ENCODE measurements at places on chromosomes 5 and 9. TPM values are rescaled to one million over a fixed set of nuclear protein-coding genes. Genes with fewer than 3 reads are reported as not detected.

- DNase-seq = no peak
These were observed 520 bp downstream of the PCDH12 start for GRCh38 chr5:141957367-141957996.

DNA sequence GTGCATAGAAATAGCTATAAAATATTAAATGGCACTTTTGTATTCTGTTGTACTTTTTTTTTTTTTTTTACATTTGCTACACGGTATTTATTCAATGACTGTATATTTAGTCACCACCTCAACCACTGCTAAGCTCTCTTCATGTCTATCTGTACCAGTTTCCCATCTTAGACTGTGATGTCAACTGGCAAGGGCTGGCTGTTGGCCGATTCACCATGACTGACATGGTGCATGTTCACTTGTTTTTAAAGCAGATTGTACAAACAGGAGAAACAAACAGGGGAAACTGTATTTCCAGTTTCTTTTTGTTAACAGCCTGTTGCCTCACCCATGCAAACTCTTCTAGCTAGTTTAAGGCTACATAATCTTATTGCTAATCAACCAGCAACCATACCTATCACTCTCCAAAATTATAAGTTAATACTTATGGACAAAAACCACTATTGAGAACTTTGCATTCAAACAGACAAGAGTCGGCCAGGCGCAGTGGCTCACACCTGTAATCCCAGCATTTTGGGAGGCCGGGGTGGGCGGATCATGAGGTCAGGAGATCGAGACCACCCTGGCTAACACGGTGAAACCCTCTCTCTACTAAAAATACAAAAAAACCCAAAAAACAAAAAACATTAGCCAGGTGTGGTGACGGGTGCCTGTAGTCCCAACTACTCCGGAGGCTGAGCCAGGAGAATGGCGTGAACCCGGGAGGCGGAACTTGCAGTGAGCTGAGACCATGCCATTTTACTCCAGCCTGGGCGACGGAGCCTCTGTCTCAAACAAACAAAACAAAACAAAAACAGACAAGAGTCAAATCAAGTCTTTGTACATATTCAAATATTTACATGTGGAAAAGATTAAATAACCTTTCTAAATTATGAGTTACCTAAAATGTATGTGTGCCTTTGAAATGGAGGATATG lies 13.2 kb downstream of the ZFAND5 start:
- DNase-seq = peak; percentile 59

DNA sequence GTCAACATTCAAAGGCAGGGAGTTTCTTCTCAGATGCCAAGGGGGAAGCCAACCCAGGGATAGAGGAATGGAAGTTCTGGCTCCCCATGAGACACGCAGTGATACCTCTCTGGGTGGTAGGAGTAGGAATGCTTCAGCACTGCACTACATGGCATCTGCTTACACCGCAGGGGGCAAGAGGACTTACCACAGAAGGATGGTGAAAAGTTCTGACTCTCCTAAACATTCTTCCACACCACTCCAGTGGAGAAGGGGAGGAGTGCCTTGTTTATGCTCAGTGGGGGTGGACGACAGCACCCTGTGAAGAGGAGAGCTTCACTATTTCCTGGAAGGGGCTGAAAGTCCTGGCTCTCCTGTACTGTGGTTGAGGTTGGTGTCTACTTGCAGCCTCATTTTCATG lies 1011.3 kb upstream of the WWC1 start:
- peak; percentile 48 for DNase-seq

Gene LHX2
- total RNA-seq = 0.29 TPM

All from endodermal cell (in vitro differentiated cells).